ENCODE measurements at places on chromosomes 12 and 14.
A peak's percentile ranks its signal among the peaks of the same experiment; 100 is the strongest.

DNA sequence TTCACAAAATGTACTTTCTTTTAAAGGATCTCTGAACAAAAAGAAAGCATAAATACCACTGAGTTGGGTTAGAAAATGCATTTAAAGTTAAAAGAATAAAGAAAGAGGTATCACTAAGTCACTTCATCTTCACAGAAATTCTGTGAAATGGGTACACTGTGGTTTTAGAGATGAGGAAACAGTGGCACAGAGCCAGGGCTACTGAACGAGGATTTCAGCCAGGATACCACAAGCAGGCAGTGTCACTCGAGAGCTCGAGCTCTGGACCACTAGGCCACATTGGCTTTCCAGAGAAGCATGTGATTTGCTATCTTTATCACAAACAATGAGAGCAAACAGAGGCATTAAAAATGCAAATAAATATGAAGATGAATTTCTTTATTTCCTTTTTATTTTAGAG is 51.0 kb downstream of the WDHD1 start:
- DNase-seq: no peak

DNA sequence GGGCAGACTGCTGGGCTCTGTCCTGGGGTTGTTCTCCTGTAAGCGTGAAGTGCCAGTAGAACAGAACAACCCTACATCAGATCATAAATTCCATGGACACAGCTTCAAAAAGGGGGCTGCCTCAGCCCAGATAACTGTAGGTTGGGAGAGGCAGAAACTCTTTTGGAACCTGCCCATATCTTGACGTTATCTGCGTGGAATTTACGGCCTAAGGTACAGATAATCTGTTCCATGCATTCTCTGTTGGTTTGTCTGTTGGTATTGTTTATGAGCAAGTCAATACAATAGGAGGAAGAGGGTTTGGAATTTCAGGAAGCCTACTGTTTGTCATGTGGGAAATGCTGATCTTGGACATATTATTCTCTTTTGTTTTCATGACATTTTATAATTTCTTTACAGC is 36.7 kb downstream of the SLC25A47 start:
- DNase-seq: no peak

GRCh38 chr12:68739891-68740290 is 6.1 kb upstream of the SLC35E3 start:
- DNase-seq: no peak

GRCh38 chr12:72094490-72094889 is 155.8 kb downstream of the TPH2 start:
- DNase-seq: no peak

GRCh38 chr12:106213662-106214061 is 34.2 kb downstream of the CKAP4 start:
- DNase-seq: no peak

DNA sequence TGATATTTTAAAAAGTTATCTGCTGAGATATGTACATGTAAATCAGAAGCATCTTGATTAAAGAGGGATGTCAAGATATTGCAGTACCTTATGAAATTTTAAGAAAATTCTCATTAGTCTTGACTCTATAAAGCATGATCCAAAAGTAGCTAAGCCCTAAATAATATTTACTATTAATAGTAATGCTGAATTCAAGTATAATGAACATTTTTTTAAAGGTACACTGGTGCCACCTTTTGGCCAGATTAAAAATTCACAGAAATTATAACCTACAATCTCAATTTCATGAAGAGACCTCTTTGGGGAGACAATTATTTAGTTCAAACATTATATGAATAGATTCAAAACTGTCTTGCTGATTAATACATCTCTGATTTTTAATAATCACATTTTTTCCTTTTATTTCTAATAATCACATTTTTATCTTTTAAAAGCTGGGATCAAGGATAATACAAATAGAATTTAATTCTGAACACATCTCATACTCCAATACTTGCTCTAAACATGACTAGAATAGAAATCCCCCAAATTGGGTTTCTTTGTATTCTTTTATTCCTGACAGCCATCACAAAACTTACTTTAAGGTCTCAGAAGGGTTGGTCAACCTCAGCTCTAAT is 13.4 kb downstream of the AKAP5 start:
- no peak for DNase-seq

- DNase-seq: no peak
Observed at GRCh38 chr12:55720894-55721444, 776 bp downstream of the RDH5 start.

DNA sequence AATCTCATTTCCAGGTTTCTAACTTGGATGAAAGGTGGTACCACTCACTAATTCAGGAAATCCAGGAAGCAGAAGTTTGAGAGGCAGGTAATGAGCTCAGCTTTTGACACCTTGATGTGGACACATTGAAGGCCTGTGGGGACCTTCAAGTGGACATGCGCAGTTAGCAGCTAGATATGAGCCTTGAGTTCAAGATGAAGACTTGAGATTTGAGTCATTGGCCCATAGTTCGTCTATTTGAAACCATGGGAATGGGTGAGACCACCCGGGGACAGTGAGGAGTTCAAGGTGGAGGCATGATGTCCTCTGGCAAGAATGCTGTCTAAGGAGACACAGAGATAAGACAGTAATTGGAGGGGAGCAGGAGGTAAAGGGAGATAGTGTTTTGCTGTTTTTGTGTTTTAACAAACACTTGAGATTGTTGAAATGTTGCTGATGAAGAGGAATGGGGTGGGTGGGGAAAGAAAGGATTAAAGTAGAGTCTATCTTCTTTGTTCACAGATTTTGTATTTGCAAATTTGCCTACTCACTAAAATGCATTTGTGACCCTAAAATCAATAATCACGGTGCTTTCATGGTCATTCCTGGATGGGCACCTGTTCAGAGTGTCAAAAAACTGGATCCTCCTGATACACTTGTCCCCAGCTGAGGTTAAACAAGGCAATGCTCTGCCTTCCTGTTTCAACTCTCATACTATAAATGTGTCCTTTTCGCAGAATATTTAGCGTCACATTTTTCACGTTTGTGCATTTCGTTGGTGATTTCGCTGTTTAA is 69.5 kb upstream of the PLXNC1 start:
- DNase-seq: no peak

GRCh38 chr14:21078287-21078686 is 8.2 kb downstream of the ARHGEF40 start:
- no peak for DNase-seq

DNA sequence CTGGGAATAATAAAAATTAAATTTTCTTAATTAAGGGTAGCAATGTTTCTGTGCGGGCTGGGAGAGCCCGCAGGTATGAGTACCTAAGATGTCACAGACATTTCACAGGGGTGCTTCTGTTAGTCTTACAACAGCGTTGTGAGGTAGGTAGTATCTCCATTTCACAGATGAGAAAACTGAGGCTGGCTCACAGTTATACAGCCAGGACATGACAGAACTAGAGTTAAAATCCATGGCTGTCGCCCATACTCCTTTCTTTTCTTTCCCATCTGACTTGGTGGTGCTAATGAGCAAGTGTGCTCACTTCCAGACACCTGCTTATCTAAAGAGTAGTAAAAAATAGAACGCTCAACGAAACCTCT is 2.1 kb downstream of the BMAL2 start:
- DNase-seq: no peak

- peak; percentile 3 for DNase-seq
Observed at GRCh38 chr14:85531587-85532373, 1.8 kb downstream of the FLRT2 start.

- DNase-seq: no peak
Observed at GRCh38 chr14:67955261-67955660, 135.7 kb downstream of the RAD51B start.

DNA sequence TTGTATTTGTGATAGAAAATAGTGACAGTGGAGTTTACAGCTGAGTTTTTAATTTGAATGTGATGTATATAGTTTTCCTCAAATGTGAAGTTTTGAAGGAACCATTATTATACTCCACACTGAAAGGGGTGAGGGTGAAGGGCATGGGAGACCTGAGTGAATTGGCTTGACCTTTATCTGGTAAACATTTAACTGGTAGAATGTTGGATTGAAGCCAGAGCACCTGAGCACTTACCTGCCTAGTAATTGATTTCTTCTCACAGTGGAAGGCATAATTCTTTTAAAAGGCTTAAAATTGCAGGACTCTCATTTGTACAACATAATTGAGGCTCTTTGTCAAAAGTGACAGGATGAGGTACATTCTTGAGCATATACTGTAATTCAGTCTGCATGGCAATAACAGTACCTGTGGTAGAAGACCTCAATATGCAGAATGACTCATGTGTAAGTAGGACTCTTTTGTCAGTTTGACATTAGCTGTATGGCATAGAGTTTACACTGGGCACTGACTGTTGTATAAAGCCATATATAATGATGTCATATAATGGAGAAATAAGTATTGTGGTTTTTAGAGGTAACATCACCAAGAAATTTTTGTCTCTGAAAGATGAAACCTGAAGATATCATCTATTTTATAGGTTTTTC is 309.6 kb downstream of the TMTC2 start:
- no peak for DNase-seq

GRCh38 chr14:50875359-50876070 is 3.7 kb downstream of the ABHD12B start:
- DNase-seq: peak; percentile 70

GRCh38 chr12:68842123-68842522 is 34.1 kb downstream of the MDM2 start:
- DNase-seq: no peak

GRCh38 chr14:34750233-34750632 is 35.8 kb upstream of the CFL2 start:
- DNase-seq: no peak

- no peak for DNase-seq
Observed at GRCh38 chr12:109621211-109621694, 47.7 kb downstream of the MVK start.

DNA sequence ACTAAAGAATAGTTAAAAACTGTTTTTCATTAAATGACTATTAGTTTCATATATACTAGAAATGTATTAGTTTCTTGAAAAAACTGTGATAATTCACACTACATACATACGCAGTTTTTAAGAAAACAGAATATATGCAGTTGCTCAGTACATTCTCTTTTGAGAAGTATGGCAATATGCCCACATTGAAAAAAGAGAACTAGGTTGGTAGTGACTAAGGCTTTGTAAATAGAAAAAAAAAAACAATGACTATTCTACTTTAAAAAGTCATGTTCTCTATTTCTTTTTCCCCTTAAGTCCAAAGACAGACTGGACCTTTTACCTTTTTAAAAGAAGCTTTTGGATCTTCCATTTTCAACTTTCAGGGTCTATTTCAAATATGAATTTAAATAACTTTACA is 25.0 kb downstream of the SNX6 start:
- DNase-seq: no peak

- no peak for DNase-seq
Observed at GRCh38 chr12:80068173-80068572, 31.2 kb upstream of the OTOGL start.

GRCh38 chr14:68586896-68587751 is 205.7 kb downstream of the ZFP36L1 start:
- DNase-seq: no peak

GRCh38 chr12:63400718-63401117 is 249.7 kb upstream of the AVPR1A start:
- DNase-seq: no peak

GRCh38 chr14:69669375-69669774 is 58.0 kb downstream of the SUSD6 start:
- DNase-seq: no peak

DNA sequence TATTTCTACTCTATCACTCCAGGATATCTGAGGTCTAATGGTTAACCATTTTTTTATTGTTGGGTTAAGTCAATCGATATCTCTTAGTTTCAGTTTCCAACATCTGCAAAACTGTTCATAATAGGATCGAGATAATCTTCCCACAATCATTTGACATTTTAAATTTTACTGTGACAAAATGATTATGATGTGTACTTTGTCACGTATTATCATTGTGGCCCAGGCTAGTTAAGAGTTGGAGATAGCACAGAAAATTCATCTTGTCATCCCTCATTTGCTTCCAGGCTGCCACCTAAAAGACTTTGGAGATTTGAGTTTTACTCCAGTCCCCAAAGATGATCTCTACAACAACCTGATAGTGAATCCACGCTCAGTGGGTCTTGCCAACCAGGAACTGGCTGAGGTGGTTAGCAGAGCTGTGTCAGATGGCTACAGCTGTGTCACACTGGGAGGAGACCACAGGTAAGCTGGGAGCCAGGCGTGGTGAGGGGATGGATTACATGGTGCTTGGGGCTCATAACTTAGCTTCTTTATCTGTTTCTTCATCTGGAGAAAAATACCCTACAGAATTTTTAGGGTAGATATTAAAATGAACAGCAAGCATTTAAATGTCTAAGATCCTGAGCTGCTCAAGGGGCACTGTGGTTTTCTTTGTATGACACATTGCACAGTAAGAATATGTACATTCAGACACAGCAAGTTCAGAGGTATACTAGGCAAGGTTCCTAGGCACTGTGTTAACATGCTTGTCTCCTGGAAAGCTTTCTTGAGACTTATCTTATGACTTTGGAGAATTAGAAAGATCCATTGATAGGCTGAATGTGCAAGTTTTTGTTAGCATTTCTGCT is 22.4 kb downstream of the ARG2 start:
- no peak for DNase-seq

- DNase-seq: no peak
Observed at GRCh38 chr12:129854591-129854990, 49.2 kb downstream of the TMEM132D start.

DNA sequence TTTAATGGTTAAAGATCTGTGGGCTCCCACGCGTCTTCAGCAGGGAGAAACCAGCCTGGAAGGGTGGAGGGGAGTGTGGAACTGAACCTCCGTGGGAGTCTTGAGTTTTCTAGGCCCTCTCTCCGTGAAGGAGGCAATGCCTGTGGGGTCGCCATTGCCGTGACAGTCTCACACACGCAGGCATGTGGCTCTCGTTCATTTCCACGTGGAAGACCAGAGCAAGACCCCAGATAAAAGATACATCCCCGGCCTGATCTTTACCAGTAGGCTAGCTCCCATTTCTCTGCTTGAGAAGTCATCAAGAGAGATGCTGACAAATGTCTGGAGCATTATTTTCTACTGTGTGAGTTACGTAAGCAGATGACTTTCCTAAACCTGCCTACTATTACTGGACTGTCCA is 491.7 kb upstream of the LMO3 start:
- DNase-seq: no peak

GRCh38 chr12:74285773-74286172 is 251.9 kb upstream of the ATXN7L3B start:
- no peak for DNase-seq

DNA sequence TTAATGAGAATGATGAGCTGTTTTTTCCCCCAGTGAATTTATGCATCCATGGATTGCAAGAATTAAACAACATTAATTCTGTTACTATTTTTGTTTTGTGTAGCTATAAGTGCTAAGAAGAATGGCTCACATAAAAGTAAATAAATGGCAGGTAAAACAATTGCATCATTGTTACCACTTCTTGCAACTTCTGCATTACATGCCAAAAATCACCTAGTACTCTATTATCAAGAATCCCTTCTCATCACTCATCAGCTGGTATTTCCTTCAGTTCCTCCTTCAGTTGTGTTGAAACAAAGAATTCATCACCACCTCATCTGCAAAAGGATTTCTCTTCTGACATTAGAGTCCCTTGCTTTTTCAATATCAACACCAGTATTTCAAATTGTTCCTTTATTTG is 773 bp downstream of the A2M start:
- DNase-seq: no peak

GRCh38 chr14:44700184-44700583 is 193.1 kb upstream of the FSCB start:
- no peak for DNase-seq

GRCh38 chr12:24780697-24781368 is 168.1 kb downstream of the BCAT1 start:
- DNase-seq: no peak

Data from activated naive CD8-positive, alpha-beta T cell treated with anti-CD3 and anti-CD28 coated beads, Interleukin-2, amount 50 U/mL, for 24 hours (primary cell).